ENCODE measurements at places on chromosomes 6 and 20. TPM values are rescaled to one million over a fixed set of nuclear protein-coding genes. Genes with fewer than 3 reads are reported as not detected.
A peak's percentile ranks its signal among the peaks of the same experiment; 100 is the strongest.

The HMGCLL1 gene
- not detected for polyA plus RNA-seq

The OR2J3 gene
- polyA plus RNA-seq: not detected

The CCDC170 gene
- polyA plus RNA-seq: 0.27 TPM

The TINAG gene
- not detected for polyA plus RNA-seq

The ZNF334 gene
- 1.2 TPM for polyA plus RNA-seq

The PROCR gene
- polyA plus RNA-seq: 38.7 TPM

DNA sequence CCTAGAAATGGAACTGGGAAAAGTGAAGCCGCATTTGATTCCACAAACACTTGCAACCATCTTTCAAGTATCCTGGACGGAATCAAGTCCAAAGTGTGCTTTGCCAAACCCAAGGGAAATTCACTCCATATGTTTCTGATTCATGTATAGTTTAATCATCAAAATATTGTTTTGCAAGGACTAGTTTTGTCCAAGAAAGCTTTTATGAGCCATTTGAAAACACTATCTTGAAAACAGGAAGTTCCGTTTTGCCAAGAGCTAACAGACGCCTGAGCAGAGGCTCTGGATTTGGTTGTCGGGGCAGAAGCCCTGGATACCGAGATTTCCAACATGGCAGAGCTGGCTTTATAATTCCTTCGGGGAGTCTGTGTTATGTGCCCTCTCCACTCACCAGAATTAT, 251.1 kb downstream of the PHACTR1 start:
- DNase-seq: peak; percentile 70

DNA sequence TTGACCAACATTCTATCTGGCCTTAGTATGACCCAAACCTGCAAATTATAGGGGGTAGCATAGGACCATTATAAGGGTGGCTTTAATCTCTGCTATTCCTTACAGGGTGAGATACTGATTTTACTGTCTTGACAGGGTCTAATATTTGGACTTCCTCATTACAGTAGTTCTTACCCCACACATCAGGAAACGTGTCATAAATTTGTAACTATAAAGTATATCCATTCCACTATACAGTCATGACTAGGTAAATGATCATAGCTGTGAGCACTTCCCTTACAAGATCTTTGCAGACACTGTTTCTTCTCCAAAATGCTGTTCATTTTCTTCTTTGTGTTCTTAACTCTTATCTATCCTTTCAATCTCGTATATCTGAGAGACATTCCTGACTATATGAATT, 518.7 kb upstream of the RNF217 start:
- DNase-seq: no peak

- DNase-seq: peak; percentile 42
Measured at GRCh38 chr6:12717356-12717755, 789 bp downstream of the PHACTR1 start.

DNA sequence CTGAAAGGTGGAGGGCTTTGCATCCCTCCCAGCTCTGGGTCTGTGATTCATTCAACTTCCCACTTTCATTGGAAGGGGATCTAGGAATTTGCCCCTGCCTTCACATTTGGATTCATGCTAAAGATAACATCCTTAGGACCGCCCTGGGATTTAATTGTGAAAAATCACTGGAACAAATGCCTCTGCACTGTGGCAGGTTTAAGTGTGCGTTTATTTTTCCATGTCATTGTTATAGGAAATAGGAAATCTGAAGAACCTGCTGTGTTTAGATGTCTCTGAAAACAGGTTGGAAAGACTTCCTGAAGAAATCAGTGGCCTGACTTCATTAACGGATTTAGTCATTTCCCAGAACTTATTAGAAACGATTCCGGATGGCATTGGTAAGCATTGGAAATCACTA, 104.7 kb downstream of the LRRC1 start:
- no peak for DNase-seq

GRCh38 chr6:142155895-142156757, 9.1 kb downstream of the VTA1 start:
- peak; percentile 54 for DNase-seq

DNA sequence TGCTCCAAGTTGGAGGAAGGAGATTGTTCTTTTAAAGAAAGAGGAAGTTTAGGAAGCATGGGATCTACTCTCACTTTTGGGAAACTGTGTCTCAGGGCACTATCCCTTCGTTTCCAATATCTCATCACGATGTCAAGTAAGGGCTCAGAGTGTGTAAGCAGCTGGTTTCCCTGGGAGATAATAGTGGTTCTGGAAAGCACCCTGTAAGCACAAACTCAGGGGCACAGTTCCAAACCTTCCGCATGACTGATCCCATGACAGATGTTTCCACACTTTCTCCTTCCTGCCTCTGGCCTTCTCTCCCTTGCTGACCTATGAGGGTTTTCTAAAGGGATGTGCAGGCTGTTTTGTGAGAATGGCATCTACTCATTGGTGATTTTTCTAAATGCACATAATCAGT, 33.9 kb downstream of the ADTRP start:
- DNase-seq: peak; percentile 77

DNA sequence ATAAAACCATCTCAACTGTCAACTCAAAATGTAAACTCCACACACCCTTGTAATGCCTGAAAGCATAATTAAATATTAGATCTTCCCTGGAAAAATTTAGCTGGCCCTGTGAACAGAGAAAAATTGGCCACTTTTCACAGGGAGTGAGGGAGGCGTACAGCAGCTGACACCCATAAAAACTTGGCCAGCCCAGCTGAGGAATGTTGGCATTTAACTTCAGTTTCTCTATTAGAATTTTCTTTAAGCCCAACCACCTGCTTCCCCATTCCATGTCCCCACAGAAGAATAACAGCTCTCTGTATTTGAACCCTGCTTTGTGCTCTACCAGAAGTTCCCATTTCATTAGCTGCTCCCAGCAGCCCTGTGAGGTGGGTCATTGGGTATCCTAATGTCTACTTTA, 41.0 kb downstream of the PKHD1 start:
- DNase-seq: no peak

- DNase-seq: no peak
Measured at GRCh38 chr20:63079971-63080370, 73.2 kb upstream of the BHLHE23 start.

DNA sequence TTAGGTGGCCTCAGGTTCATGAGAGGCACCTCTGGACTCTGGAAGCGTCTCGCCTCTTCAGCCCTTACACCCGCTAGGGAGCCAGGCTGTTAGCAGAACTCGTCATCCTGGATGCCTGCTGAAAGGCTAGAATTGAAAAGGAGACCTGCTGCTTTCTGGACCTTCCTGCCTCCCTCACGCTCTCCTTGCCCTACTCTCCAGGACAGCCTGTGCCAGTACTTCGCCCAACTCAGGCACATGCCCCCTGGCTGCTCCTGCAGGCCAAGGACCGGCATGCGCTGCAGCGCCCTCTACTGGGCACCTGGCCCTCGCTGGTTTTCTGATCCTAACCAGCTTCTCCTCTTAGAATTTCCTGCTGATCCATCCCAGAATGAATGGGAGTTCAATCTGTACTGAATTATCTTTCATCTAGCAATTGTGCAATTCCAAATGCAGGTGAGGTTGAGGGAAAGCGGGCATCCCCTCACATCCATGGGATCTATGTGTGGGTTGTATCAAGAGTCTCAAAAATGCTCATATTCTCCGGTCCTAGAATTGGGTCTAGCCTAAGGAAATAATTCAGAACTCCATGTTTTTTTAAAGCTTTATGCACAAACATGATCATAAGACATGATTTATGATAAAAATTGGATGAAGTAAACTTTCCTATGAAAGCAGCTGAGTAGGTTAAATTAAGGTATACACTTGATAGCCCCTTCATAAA, 78.0 kb downstream of the PTPN1 start:
- DNase-seq: peak; percentile 76

DNA sequence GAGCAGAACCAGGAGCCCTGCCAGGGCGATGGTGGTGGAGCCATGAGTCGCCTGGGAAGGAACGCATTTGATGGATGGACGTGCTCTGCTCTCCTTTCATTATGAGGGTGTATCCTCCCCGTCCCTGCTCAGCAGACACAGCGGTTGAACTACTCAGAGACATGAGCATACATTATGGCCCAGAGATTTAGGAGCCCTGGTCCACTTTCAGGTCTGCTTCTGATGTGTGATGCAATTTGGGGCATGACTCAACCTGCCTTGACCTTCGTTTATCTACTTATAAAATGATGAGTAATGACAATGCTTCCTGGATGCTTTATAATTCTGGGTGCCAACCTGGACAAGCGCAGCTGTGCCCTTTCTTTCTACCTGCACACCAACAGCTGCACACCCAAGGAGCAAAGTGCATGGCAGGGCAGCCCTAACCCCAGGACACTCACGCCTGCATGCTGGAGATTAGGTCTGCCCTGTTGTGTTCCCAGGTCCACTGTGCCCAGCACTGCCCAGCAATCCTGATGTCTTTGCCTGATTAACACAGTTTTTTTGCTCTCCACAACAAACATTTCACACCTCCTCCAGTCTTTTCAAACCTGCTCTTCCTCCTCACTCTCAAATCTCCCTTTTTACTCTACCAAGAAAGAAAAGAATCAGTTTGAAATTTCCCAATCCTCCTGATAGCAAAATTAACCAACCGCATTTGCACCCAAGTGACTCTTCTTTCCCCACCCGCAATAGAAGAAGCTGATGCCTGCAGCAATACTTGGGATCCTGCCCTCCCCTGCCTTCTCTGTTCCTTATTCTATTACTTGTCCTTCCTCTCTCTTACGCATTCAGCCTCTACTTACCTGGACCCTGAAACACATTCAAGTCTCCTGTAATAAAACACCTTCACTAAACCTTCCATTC, 81.2 kb downstream of the EZR start:
- peak; percentile 63 for DNase-seq

- DNase-seq: no peak
Measured at GRCh38 chr6:148972481-148972880, 225.7 kb downstream of the UST start.

GRCh38 chr6:82246802-82247504, 591 bp downstream of the IBTK start:
- peak; percentile 79 for DNase-seq

DNA sequence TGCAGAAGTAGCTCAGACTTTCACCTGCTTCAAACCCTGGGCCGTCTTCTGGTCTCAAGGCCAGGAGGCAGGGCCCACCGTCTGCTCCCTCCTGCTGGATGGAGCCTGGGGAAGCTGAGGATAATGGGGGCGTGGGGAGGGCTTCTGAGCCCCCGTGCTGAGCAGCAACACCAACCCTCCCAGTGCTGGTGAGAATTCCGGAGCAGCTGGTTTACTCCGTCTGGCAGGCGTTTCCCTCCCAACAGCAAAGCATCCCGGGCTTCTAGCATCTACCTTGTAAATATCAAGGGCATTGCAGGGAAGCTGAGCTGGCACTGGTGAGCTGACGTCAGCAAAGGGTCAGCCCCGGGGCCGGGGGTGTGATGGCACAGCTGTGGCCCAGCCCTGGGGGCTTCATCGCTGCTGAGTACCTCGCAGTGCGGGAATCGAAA, 16.8 kb upstream of the CHRNA4 start:
- no peak for DNase-seq
